ENCODE measurements at places on chromosomes 2 and 18. TPM values are rescaled to one million over a fixed set of nuclear protein-coding genes. Genes with fewer than 3 reads are reported as not detected.

AQP4 gene
- total RNA-seq: 2.1 TPM

DNA sequence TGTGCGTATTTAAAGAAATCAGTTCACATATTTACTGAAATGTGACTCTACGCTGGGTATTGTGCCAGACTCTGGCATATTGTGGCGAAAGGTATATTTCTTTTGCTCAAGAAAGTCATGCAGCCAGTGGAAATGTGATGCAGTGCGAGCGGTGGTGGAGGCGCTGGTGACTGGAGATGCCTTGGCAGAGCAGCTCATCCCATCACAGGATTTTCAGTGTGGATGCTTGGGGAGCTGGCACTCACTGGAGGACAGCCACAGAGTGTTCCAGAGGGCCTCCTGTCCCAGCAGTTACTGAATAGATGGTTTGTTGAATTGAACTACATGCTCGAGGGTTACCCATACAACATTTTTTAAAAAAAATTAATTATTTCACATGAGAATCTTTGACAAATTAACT is 117.6 kb downstream of the ZNF407 start:
- H3K4me1 ChIP-seq: no peaks in the 10 kb centered on the region
- no peaks in the 10 kb centered on the region for H3K27me3 ChIP-seq
- DNase-seq: no peak
- H3K4me3 ChIP-seq: no peak overlapping the region

CBLN2 gene
- total RNA-seq: not detected

DNA sequence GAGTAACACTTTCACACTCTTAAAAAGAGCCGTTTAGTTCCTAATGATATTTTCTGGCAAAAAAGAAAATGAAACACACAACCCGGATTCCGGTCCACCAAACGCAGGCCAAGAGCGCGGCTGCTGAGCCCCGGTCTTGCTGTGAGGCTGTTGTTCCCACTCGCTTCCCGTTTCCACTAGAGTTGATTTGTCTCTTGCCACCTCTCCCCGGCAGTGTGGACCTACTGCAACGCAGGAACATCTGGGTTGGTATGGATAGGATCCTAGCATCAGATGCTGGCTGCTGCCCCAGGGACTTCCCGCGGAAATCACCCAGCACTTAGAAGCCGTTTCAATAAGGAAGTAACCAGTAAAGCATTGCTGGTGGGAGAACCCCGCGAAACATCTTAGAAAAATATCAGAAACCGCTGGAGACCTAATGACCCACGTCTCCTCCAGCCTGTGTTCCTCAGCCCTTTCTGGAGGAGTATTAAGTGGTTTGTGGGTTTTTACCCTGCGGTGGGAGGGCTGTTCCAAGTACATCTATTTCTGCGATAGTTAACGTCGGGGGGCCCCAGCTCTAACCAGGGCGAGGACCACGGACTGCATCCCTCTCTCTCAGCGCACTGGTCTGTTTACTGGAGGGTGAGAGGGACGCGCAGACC is 939 bp downstream of the DOCK10 start:
- peak overlapping the region; percentile 52 for H3K4me3 ChIP-seq
- 0 out of 2 replicates have a peak, but pooled peaks cover 5% of the 10 kb centered on the region for H3K4me1 ChIP-seq
- H3K36me3 ChIP-seq: no peaks in the 10 kb centered on the region
- no peak overlapping the region for H3K27ac ChIP-seq
- peaks cover 36% of the 10 kb centered on the region for H3K27me3 ChIP-seq

MPV17 gene
- 45.2 TPM for total RNA-seq

CXCR1 gene
- not detected for total RNA-seq

GRCh38 chr2:177669201-177669600 is 276.6 kb downstream of the AGPS start:
- no peaks in the 10 kb centered on the region for H3K36me3 ChIP-seq
- H3K27me3 ChIP-seq: peaks cover 41% of the 10 kb centered on the region
- no peak overlapping the region for H3K4me3 ChIP-seq

DNA sequence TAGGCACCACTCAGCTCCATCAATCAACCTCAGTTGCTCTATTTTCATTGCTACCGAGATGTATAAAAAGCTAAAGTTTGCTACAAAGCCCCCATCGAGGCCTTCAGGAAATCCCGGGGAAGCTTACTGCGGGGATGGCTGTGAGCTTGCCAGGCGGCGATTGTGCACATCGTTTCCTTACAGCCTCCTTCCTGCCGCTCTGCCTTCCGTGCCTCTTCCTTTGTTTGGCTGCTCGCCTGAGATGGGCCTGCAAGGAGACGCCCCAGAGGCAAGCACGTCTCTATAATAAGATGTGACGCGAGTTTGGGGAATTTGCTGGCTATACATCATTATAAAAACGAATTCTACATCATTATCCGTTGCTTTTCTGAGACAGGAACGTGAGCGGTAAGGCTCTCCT is 41.6 kb downstream of the DHRS9 start:
- no peaks in the 10 kb centered on the region for H3K4me1 ChIP-seq
- no peak overlapping the region for H3K4me3 ChIP-seq
- no peak for DNase-seq
- no peaks in the 10 kb centered on the region for H3K36me3 ChIP-seq
- no peak overlapping the region for H3K27ac ChIP-seq

GRCh38 chr18:79697976-79698375 is 18.4 kb downstream of the CTDP1 start:
- H3K4me1 ChIP-seq: no peaks in the 10 kb centered on the region
- no peak for DNase-seq
- no peak overlapping the region for H3K4me3 ChIP-seq
- peaks cover 22% of the 10 kb centered on the region for H3K36me3 ChIP-seq
- H3K27me3 ChIP-seq: no peaks in the 10 kb centered on the region

DNA sequence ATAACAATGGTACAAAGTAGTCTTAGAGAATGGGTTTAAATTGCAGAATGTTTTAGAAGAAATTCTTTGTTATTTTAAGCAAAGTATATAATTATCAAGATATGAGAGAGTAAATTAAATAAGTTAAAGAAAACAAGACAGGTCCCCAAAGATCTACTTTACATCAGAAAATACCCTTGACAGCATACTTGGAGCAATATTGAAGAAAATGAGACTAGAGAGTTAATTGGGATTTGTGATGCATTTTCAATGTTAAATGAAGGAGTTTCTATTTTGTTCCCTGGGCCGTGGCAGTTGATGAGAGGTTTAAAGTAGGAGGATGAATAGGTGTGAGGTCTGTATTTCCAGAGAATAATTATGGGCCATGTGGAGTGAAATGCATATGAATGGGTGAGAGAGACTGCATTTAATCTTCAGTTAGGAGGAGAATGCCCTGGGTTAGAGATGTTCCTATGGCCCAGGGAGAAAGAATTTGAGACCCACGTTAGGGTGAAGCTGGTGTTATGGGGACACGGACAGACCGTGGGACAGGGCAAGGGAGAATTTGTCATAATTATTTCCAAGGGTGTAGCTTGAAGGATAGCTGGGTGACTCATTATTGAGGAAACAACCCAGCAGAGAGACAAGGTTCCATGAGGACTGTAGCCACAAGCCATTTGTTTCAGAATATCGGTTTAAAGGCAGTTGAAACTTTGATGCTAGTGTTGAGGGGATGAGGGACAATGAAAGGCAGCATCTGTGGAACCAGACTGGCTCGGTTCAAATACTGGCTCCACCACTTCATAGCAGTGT is 22.7 kb downstream of the MGAT5 start:
- peaks cover 2% of the 10 kb centered on the region for H3K4me1 ChIP-seq
- no peaks in the 10 kb centered on the region for H3K36me3 ChIP-seq
- H3K27ac ChIP-seq: no peak overlapping the region
- DNase-seq: no peak
- no peaks in the 10 kb centered on the region for H3K27me3 ChIP-seq
- no peak overlapping the region for H3K4me3 ChIP-seq
